CD8-positive, alpha-beta memory T cell (primary cell): ENCODE measurements at places on chromosomes 11 and 22. TPM values are rescaled to one million over a fixed set of nuclear protein-coding genes. Genes with fewer than 3 reads are reported as not detected.
A peak's percentile ranks its signal among the peaks of the same experiment; 100 is the strongest.

DHCR7 gene
- 41.5 TPM for total RNA-seq

GGTLC2 gene
- total RNA-seq = not detected

ANO5 gene
- not detected for total RNA-seq

FZD4 gene
- 0.09 TPM for total RNA-seq

ACRV1 gene
- not detected for total RNA-seq

GRCh38 chr11:117970400-117971024, 15.7 kb upstream of the IL10RA start:
- no peak overlapping the region for H3K27ac ChIP-seq
- H3K36me3 ChIP-seq = no peaks in the 10 kb centered on the region
- peak overlapping the region; percentile 22 for H3K4me3 ChIP-seq

COX8A gene
- 373 TPM for total RNA-seq

SLC22A9 gene
- not detected for total RNA-seq

OLFML1 gene
- not detected for total RNA-seq

TIMP3 gene
- total RNA-seq = 0.22 TPM

DNA sequence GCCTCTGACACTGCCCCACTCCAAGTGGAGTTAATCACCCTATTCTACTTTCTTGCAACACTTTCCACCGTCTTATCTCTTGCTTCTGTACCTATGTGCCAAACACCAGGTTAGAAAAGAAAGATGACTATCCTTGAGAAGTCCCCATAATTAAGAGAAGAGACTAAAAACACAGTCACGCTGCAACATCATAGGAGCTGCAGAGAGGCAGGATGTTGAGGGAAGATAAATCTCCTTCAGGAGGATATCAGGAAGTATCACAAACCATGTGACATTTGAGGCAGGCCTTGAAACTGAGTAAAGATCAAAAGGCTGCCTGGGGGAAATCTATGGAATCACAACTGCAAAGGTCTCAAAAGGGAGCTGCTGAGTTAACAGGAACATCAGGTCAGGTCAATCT, 24.8 kb downstream of the GAB2 start:
- H3K4me1 ChIP-seq = no peaks in the 10 kb centered on the region
- no peak for DNase-seq
- H3K27ac ChIP-seq = no peak overlapping the region
- H3K4me3 ChIP-seq = no peak overlapping the region
- no peaks in the 10 kb centered on the region for H3K27me3 ChIP-seq

- H3K36me3 ChIP-seq = no peaks in the 10 kb centered on the region
- H3K27me3 ChIP-seq = no peaks in the 10 kb centered on the region
- no peak overlapping the region for H3K27ac ChIP-seq
- DNase-seq = no peak
Measured at GRCh38 chr11:66810576-66811185, 32.6 kb upstream of the RCE1 start.

GRCh38 chr11:8031248-8032115, 44.3 kb downstream of the EIF3F start:
- H3K27me3 ChIP-seq = peaks cover 6% of the 10 kb centered on the region
- H3K4me3 ChIP-seq = no peak overlapping the region
- DNase-seq = no peak
- H3K4me1 ChIP-seq = peaks cover 5% of the 10 kb centered on the region
- no peaks in the 10 kb centered on the region for H3K36me3 ChIP-seq
- H3K27ac ChIP-seq = no peak overlapping the region

FLRT1 gene
- total RNA-seq = not detected

GRCh38 chr11:119206511-119207414, 624 bp downstream of the CBL start:
- H3K36me3 ChIP-seq = no peaks in the 10 kb centered on the region
- H3K27me3 ChIP-seq = no peaks in the 10 kb centered on the region
- peaks cover 31% of the 10 kb centered on the region for H3K4me1 ChIP-seq
- peak overlapping the region; percentile 79 for H3K4me3 ChIP-seq

- H3K4me3 ChIP-seq = peak overlapping the region; percentile 9
- H3K27ac ChIP-seq = peak overlapping the region; percentile 39
- DNase-seq = peak; percentile 86
- H3K27me3 ChIP-seq = no peaks in the 10 kb centered on the region
- H3K4me1 ChIP-seq = peaks cover 99% of the 10 kb centered on the region
Measured at GRCh38 chr11:121464352-121464946, 11.7 kb upstream of the SORL1-AS1 start.

GRCh38 chr22:19639610-19640135, 74.6 kb upstream of the SEPTIN5 start:
- H3K4me1 ChIP-seq = no peaks in the 10 kb centered on the region
- H3K36me3 ChIP-seq = no peaks in the 10 kb centered on the region
- no peak overlapping the region for H3K4me3 ChIP-seq
- H3K27me3 ChIP-seq = no peaks in the 10 kb centered on the region
- H3K27ac ChIP-seq = no peak overlapping the region

GRCh38 chr11:8823174-8823742, 87.7 kb upstream of the AKIP1 start:
- H3K4me3 ChIP-seq = no peak overlapping the region
- no peaks in the 10 kb centered on the region for H3K4me1 ChIP-seq
- no peak overlapping the region for H3K27ac ChIP-seq
- H3K36me3 ChIP-seq = no peaks in the 10 kb centered on the region
- no peak for DNase-seq

- no peaks in the 10 kb centered on the region for H3K27me3 ChIP-seq
- H3K27ac ChIP-seq = peak within 1 kb of the TSS; percentile 72
- H3K36me3 ChIP-seq = no peaks in the 10 kb centered on the region
- H3K4me1 ChIP-seq = peaks cover 7% of the 10 kb centered on the region
- peak; percentile 74 for DNase-seq
- H3K4me3 ChIP-seq = peak within 1 kb of the TSS; percentile 66
Measured at GRCh38 chr11:66371627-66372415, at the start of gene SLC29A2. Gene SLC29A2 (minus strand): TSS chr11:66371760. CDS start chr11:66371591, 169 bp downstream.

MPPED2 gene
- not detected for total RNA-seq

DNA sequence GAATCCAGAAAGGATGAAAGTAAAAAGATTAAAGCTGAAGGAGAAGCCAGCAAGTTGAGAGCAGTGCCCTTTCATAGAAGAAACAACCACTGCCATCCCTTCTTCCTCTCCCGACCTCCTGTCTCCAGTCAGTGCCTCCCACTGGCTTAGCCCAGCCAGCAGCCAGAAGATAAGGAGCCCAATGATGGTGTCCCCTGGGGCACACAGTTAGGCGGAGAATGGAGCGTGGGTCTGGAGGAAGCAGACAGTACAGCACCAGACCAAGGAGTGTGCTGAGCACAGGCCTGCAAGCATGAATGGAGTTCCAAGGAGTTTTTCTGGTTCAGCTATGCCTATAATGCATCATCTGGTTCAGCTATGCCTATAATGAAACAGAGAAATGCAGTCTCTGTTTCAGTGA, 54.3 kb upstream of the TNRC6B start:
- no peak overlapping the region for H3K27ac ChIP-seq
- no peak for DNase-seq
- H3K27me3 ChIP-seq = no peaks in the 10 kb centered on the region

GRCh38 chr22:29838599-29838956, 504 bp upstream of the ASCC2 start:
- DNase-seq = no peak
- no peaks in the 10 kb centered on the region for H3K27me3 ChIP-seq
- peak overlapping the region; percentile 61 for H3K4me3 ChIP-seq
- peak overlapping the region; percentile 20 for H3K27ac ChIP-seq

P2RX6 gene
- 0.35 TPM for total RNA-seq

SCN4B gene
- total RNA-seq = 0.26 TPM

- peaks cover 22% of the 10 kb centered on the region for H3K36me3 ChIP-seq
- no peaks in the 10 kb centered on the region for H3K27me3 ChIP-seq
- DNase-seq = no peak
- H3K27ac ChIP-seq = peak overlapping the region; percentile 67
Measured at GRCh38 chr11:66437979-66438503, 607 bp downstream of the MRPL11 start.

HBG1 gene
- not detected for total RNA-seq

DNA sequence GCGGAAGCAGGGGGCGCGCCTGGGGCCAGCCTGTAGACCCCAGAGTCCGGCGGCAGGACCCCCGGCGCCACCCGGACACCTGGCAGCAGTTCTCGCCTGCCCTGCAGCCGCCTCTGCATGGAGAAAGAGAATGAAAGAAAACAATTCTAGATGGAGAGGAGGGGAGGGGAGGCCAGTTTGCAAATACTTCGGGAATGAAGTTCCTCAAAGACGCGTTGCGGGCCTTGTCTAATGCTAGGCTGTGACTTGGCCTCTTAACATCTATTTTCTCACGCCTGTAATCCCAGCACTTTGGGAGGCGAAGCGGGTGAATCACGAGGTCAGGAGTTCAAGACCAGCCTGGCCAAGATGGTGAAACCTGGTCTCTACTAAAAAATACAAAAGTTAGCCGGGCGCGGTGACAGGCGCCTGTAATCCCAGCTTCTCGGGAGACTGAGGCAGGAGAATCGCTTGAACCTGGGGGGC, 2.1 kb upstream of the BARX2 start:
- H3K27ac ChIP-seq = no peak overlapping the region
- no peaks in the 10 kb centered on the region for H3K4me1 ChIP-seq
- DNase-seq = no peak
- H3K4me3 ChIP-seq = no peak overlapping the region
- H3K27me3 ChIP-seq = peaks cover 16% of the 10 kb centered on the region
- H3K36me3 ChIP-seq = no peaks in the 10 kb centered on the region

- H3K4me3 ChIP-seq = no peak overlapping the region
- no peaks in the 10 kb centered on the region for H3K36me3 ChIP-seq
- H3K27me3 ChIP-seq = no peaks in the 10 kb centered on the region
- no peak overlapping the region for H3K27ac ChIP-seq
- no peaks in the 10 kb centered on the region for H3K4me1 ChIP-seq
Measured at GRCh38 chr11:103805688-103806009, 230.8 kb upstream of the DDI1 start.

DNA sequence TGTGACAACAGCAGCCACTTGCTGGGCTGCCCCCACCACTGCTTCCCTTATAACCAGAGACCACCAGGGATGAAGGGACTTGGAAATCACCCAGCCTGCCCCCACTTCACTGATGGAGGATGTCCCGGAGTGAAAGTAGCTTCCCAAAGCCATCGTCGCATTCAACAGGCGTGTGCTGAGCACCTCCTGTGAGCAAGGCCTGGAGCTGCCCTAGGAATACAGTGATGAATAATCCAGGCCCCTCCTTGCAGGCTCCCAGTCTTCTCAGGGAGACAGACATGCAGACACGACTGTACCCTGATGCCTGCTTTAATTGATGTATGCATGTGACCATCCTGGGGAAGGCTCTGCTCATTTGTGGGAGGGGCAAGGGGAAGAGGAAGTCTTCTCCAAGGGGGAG, 22.6 kb downstream of the PTPN5 start:
- DNase-seq = no peak
- H3K4me1 ChIP-seq = no peaks in the 10 kb centered on the region
- no peak overlapping the region for H3K4me3 ChIP-seq
- H3K36me3 ChIP-seq = no peaks in the 10 kb centered on the region
- no peak overlapping the region for H3K27ac ChIP-seq
- H3K27me3 ChIP-seq = no peaks in the 10 kb centered on the region

- no peaks in the 10 kb centered on the region for H3K27me3 ChIP-seq
- H3K4me1 ChIP-seq = no peaks in the 10 kb centered on the region
- DNase-seq = no peak
- no peak overlapping the region for H3K4me3 ChIP-seq
Measured at GRCh38 chr11:87722756-87723565, 452.3 kb downstream of the RAB38 start.

DNA sequence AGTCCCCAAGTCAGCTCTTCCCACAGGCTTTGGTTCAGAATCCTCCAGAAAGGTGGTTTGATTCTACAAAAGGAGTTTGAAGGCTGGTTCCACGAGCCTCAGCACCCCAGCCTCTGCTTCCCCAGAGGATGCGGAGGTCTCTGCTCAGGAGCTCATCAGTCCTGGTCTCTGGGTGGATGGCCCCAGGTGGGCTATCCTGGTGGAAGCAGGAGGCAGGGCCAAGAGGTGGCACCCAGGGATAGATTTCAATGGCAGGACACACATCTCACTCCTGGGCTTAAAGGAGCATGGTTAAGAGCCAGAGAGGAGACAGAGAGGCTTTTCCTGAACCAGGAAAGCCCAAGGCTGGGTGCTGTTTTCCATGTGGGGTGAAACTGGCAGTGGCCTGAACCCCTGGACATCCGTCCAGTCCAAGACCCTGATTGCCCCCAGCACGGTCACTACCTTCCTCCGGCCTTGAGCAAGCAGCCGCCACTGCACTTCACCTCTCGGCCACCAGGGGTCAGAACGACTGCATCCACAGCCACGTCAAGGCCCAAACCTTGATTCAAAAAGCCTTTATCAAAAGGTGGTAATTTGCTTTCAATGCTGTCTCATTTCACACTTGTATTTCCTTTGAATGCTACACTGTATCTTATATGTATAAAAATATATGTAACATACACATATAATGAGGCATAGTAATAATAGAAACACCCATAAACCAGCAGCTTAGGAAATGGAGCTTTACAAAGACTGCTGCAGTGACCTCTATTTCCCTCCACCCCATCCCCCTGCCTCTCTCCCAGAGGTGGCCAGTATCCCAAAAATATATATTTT, 19.3 kb upstream of the FXYD2 start:
- no peaks in the 10 kb centered on the region for H3K27me3 ChIP-seq
- no peak overlapping the region for H3K27ac ChIP-seq
- no peak overlapping the region for H3K4me3 ChIP-seq
- peak; percentile 64 for DNase-seq
- no peaks in the 10 kb centered on the region for H3K36me3 ChIP-seq
- peaks cover 8% of the 10 kb centered on the region for H3K4me1 ChIP-seq

GRCh38 chr11:73956876-73957653, 6.2 kb downstream of the DNAJB13 start:
- DNase-seq = no peak
- H3K4me1 ChIP-seq = no peaks in the 10 kb centered on the region
- no peak overlapping the region for H3K4me3 ChIP-seq
- no peak overlapping the region for H3K27ac ChIP-seq

DNA sequence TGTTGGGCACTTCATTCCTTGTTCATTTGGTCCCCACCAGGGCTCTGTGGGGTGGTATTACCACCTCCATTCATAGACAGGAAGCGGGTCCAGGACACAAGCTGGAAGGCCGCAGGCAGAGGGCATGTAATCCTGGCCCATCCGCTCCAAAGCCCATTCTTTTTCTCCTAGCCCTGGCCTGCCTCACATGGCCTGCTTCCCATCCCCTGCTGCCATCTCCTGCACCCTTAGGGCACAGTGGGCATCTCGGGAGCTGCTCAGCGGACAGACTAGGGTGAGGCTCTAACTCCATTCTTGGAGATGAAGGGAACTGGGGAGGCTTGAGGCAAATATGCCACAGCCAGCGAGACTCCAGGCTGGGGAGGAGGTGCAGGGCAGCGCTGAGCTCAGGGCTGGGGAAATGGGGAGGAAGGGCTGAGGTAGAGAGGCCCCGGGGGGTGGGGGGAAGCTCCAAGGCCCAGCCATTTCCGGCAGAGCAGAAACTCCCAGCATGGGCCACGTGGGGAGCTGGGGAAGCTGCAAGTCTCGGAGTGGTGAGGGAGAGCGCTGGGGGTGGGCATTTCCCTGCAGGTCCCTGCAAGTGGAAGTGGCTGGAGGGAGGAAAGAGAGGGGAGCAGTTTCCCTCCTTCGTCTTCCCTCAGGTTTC, 14.3 kb upstream of the BCL9L start:
- H3K36me3 ChIP-seq = no peaks in the 10 kb centered on the region
- no peaks in the 10 kb centered on the region for H3K27me3 ChIP-seq
- peak; percentile 62 for DNase-seq
- H3K4me3 ChIP-seq = peak overlapping the region; percentile 20
- peaks cover 28% of the 10 kb centered on the region for H3K4me1 ChIP-seq

GPR83 gene
- not detected for total RNA-seq

SYCE3 gene
- not detected for total RNA-seq

MYH9 gene
- 684 TPM for total RNA-seq
